ENCODE measurements at places on chromosomes 12 and 14. TPM values are rescaled to one million over a fixed set of nuclear protein-coding genes. Genes with fewer than 3 reads are reported as not detected.

GRCh38 chr12:22374508-22374907 is 40.0 kb upstream of the ST8SIA1 start:
- no peak for DNase-seq

DNA sequence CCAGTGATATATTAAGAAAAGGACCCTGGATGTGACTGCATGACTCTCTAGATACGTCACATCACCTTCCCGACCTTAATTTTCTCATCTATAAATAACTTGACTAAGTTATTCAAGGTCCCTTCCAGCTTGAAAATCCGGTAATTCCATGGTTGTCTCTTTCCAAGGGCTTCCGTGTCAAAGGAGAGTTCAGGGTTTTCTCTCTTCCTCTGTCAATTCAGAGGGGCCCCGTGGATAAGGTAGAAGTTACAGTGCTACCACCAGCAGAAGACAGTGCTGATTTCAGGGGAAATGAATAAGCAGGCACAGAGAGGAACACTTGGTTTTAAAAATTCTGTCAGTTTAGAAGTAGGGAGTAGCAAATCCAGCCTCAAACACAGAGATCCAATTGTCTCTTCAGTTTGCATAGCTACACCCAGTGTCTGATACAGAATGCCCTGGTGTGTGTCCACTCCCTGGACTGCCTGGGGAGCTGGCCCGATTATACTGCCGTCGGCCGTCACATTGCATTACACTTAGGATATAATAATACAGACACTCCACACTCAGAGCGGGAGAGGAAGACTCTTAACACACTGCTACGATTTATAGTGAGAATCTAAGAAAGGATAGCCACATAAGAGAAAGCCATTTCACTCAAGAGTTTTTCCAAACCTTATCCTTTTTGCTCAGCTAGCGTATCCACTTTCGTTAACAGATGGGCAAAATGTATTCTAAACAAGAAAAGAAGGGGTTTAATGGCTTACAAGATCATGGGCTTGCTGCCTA is 54.7 kb upstream of the GTF2A1 start:
- no peak for DNase-seq

DNA sequence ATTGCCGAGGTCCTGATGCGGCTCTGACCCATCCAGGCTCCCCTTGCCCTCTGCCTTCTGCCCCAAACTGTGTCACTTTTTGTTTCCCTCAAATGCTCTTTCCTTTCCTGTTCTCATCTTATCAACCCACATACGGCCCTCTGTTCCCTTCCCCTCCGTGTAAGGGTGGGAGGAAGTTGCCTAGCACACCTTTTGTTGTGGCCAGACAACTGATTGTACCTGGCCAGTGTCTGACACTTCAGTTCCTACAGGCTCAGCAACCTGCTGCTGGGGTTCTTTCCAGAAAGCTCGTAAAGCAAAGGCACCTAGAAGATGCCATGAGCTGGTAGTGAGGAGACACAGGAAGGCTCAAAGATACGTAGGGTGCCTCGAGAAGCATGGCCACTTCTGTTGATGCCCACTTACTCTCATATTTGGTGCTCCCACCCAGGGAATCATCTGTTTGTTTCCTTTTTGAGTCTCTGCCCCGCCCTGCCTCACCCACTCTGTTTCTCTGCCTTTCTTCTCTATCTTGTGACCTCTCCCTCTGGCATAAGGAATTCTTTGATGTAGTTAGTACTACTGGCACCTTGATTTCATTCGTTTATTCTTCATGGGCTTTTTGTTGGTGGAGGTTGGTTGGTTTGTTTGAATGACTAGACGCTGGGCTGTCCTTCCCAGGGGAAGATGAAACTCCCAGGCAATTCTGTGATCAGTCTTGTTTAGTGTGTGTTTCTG is 152.4 kb upstream of the FKBP4 start:
- DNase-seq: no peak

DNA sequence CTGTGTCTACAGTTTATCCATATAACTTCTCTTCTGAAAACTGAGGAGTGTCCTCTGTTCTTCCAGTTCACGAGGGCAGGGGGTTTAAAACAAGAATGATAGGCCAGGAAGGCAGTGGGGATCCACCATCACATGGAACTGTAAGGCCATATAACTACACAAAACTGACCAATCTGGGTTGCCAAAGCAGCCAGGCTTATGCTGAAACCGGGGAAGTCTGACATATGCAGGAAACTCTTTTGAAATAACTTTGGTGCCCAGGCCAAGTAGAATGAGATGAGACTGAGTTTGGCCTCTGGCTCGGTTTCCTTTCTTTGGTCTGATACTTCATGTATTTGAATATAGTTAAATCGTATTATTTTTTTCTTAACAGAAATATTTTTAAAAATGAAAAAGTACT is 18.0 kb upstream of the ATF1 start:
- no peak for DNase-seq

- DNase-seq: no peak
Measured at GRCh38 chr12:130494736-130495135, 157.0 kb downstream of the PIWIL1 start.

- no peak for DNase-seq
Measured at GRCh38 chr12:788288-788687, 35.9 kb downstream of the WNK1 start.

- peak; percentile 50 for DNase-seq
Measured at GRCh38 chr12:15563663-15564062, 225.5 kb downstream of the EPS8 start.

Gene PTGDR
- not detected for total RNA-seq
